ENCODE measurements at places on chromosomes 2 and 18.

- DNase-seq = no peak
These were observed 359.3 kb downstream of the RIT2 start for GRCh38 chr18:42756214-42756613.

- no peak for DNase-seq
These were observed 45.9 kb upstream of the ASB1 start for GRCh38 chr2:238380785-238381184.

- no peak for DNase-seq
These were observed 6.8 kb upstream of the CTAGE1 start for GRCh38 chr18:22424565-22424963.

- DNase-seq = no peak
These were observed 227.7 kb upstream of the BOD1L2 start for GRCh38 chr18:56919190-56919589.

DNA sequence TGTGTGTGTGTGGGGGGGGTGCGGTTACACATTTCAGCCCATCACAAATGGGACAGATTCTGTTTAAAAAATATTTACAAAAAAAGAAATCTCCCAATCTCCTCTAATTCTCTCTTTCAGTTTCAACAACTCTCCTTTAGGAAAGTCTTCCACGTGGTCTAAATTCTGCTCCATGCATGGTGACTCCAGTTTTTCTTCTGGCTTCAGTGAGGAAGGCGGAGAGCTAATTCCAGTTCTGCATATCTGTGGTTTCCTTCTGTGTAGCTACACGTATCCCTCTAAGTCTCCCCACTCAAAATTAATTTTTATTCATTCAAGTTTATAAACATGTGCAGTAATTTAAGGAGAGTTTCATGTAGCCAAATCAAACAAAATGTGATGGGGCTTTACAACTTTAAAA, 111.6 kb downstream of the SLC4A3 start:
- DNase-seq = no peak

DNA sequence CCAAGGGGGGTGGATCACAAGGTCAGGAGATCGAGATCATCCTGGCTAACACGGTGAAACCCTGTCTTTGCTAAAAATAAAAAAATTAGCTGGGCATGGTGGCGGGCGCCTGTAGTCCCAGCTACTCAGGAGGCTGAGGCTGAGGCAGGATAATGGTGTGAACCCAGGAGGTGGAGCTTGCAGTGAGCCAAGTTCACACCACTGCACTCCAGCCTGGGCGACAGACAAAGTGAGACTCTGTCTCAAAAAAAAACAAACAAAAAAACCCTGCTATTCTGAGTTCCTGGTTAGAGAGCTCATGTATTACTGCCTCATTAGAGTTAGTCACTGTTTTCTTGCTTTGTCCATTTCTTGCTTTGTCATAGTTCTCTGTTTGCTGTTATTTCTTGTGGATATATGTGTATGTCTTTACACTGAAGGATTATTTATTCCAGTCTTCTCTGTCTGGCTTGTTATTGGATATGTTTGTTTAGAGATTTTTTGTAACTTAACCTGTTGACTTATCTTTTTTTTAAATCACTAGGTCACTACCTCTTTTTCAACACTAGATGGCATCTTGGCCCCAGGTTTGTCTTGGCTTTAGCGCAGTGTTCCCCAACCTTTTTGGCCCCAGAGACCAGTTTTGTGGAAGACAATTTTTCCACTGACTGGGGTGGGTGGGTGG, 17.0 kb downstream of the TTLL4 start:
- DNase-seq = no peak

DNA sequence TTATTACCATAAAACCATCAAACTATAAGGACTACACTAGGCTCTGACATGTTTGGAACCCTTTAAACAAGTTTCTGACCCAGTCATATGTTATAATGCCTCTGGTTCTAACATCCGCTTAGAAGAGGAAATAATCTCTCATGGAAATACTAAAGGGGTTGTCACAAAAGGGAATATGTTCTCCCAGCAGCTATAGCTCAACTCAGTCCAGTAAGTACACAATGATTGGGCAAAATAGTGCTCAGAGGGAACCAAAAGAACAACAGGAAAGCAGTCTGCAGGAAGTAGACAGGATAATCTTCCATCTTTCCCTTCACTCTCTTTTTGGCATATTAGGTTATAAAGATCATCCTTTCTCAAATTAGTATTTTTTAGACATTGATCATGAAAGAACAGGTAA, 4.3 kb downstream of the SRBD1 start:
- no peak for DNase-seq

GRCh38 chr2:158297606-158298005, 158.9 kb downstream of the CCDC148 start:
- no peak for DNase-seq

- no peak for DNase-seq
These were observed 301.1 kb upstream of the RND3 start for GRCh38 chr2:150788426-150789140.

GRCh38 chr2:231347638-231348037, 47.9 kb upstream of the B3GNT7 start:
- DNase-seq = no peak

DNA sequence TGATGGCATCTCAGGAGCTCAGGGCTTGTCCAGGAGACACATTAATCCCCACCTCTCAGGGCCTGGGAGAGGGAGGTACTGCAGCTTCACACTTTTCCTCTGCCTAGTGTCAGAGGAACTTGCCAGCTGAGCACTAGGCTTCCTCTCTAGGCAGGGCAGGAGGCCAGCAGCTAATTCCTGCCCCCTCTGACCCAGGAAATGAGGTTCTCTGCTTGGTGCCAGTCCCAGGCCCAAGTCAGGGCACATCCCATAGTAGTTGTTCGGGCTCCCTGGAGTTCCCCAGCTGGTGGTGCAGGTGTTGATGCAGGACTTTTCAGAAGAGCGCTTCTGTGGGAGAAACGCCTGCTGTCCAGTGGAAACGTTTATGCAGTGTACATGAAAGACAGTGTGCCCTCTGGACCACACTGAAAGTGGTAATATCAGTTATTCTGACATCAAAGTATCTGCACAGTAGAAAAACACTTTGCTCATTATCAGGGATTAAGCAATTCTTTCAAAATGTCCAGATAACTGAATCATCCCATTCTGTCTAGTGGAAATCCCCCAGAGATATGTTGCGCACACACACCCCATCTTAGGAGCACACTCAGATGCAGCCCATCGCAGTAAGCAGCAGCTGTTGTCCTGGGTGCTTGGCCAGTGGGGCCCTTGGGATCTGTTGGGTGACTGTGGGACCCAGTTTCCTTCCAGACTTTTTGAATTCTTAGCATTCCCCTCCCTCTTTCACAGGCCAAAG, 17.8 kb upstream of the SCLY start:
- DNase-seq = no peak

Data from hematopoietic multipotent progenitor cell (in vitro differentiated cells).